Astrocyte (in vitro differentiated cells and primary cell): ENCODE measurements at places on chromosomes 12 and 14. TPM values are rescaled to one million over a fixed set of nuclear protein-coding genes. Genes with fewer than 3 reads are reported as not detected.

The PTPRO gene
- 0.12 and 0.39 TPM in 2 replicates for total RNA-seq

The CDK4 gene
- 113 and 133 TPM in 2 replicates for total RNA-seq

The SAMD15 gene
- total RNA-seq, result 2.1 and 2.9 TPM in 2 replicates

The TPPP2 gene
- not detected in 2 replicates for total RNA-seq

The IAPP gene
- total RNA-seq, result not detected in 2 replicates

The SDR9C7 gene
- 0.17 TPM in 1 of 2 replicates, not detected in the other for total RNA-seq

The C12orf60 gene
- 1.7 and 2.0 TPM in 2 replicates for total RNA-seq

The EXOC3L4 gene
- total RNA-seq, result not detected in 2 replicates

The NR1H4 gene
- not detected in 2 replicates for total RNA-seq

The ADCK1 gene
- total RNA-seq, result 5.8 and 6.6 TPM in 2 replicates

The FGF6 gene
- not detected in 2 replicates for total RNA-seq

The KRT81 gene
- 1.2 TPM in 2 replicates for total RNA-seq

The DAO gene
- not detected in 2 replicates for total RNA-seq

The MYH6 gene
- total RNA-seq, result not detected in 2 replicates

The KRT5 gene
- 0.25 TPM in 1 of 2 replicates, not detected in the other for total RNA-seq

The SLC17A8 gene
- not detected in 2 replicates for total RNA-seq

DNA sequence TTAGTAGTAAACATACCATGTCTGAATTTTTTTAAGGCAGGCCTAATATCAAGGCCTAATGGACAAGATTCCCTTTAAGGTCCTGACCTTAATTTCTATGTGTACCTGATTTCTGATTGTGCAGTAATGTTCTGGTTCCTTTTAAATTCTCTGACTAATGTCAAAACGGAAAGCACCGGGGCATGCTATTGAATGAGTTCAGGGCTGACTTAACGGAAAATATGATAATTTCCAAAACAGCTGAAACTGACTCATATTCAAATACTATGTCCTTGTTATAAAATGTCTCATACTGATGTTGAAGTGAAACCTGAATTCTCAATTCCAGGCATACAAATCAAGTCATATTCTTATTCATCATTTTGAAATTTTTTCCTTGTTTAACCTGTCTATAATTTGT is 6.7 kb downstream of the TAS2R43 start:
- no peak overlapping the region for H3K27ac ChIP-seq
- no peaks in the 10 kb centered on the region for H3K36me3 ChIP-seq
- H3K4me1 ChIP-seq, result no peaks in the 10 kb centered on the region

DNA sequence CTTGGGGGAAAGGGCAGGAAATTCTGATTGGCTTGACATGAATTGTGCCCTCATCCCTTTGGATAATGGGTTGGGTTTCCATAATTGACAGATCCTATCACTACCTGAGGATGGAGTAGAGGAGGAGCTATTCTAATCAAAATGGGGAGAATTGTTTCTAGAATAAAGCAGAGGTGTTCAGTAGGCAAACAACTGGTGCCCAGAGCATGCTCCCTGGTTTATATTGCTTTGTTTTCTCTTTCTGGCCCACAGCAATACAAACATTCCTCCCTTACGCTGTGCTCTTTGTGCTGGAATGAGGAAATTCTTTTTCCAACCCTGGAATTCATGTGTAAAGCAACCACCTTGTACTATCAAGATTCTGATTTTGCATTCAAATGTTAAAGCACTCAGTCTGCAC is 147.4 kb downstream of the RASSF9 start:
- no peak overlapping the region for H3K27ac ChIP-seq
- H3K4me3 ChIP-seq, result no peak overlapping the region
- H3K27me3 ChIP-seq, result no peaks in the 10 kb centered on the region

GRCh38 chr14:105448706-105449111 is 25.9 kb upstream of the CRIP2 start:
- no peak overlapping the region for H3K4me3 ChIP-seq
- no peaks in the 10 kb centered on the region for H3K27me3 ChIP-seq
- no peaks in the 10 kb centered on the region for H3K4me1 ChIP-seq
- no peaks in the 10 kb centered on the region for H3K36me3 ChIP-seq
- H3K27ac ChIP-seq, result no peak overlapping the region

DNA sequence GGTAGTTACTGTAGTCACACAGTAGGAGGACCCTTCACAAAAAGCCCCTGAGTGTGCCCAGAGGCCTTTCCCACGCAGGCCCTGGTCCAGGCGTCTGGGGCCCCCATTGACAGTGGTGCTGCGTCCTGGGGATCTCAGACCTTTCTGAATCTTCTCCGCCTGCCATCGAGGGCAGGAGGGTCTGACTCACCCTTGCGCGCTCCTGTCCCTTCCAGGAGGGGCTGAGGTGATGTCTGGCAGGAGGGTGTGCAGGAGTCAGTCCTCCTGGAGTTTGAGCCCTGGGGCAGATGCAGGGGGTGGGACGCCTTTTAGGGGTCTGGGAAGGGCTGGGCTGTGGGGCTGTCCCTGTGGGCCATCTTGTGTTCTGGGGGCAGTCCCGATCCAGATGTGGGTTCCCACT is 386.8 kb downstream of the TMEM121 start:
- no peaks in the 10 kb centered on the region for H3K4me1 ChIP-seq
- no peak for DNase-seq
- H3K4me3 ChIP-seq, result no peak overlapping the region
- H3K36me3 ChIP-seq, result no peaks in the 10 kb centered on the region
- H3K27ac ChIP-seq, result no peak overlapping the region

GRCh38 chr14:66974397-66975025 is 214.7 kb upstream of the GARIN2 start:
- no peak overlapping the region for H3K4me3 ChIP-seq
- H3K36me3 ChIP-seq, result no peaks in the 10 kb centered on the region
- no peaks in the 10 kb centered on the region for H3K27me3 ChIP-seq
- no peaks in the 10 kb centered on the region for H3K4me1 ChIP-seq
- no peak overlapping the region for H3K27ac ChIP-seq

- no peaks in the 10 kb centered on the region for H3K36me3 ChIP-seq
- no peak overlapping the region for H3K27ac ChIP-seq
- no peak overlapping the region for H3K4me3 ChIP-seq
- H3K4me1 ChIP-seq, result no peaks in the 10 kb centered on the region
- no peaks in the 10 kb centered on the region for H3K27me3 ChIP-seq
Observed at GRCh38 chr14:93023039-93023438, 92.7 kb downstream of the ITPK1 start.

GRCh38 chr12:122111089-122111641 is 32.6 kb downstream of the MLXIP start:
- DNase-seq, result no peak
- no peak overlapping the region for H3K27ac ChIP-seq
- H3K4me1 ChIP-seq, result peaks cover 22% of the 10 kb centered on the region
- no peaks in the 10 kb centered on the region for H3K27me3 ChIP-seq

DNA sequence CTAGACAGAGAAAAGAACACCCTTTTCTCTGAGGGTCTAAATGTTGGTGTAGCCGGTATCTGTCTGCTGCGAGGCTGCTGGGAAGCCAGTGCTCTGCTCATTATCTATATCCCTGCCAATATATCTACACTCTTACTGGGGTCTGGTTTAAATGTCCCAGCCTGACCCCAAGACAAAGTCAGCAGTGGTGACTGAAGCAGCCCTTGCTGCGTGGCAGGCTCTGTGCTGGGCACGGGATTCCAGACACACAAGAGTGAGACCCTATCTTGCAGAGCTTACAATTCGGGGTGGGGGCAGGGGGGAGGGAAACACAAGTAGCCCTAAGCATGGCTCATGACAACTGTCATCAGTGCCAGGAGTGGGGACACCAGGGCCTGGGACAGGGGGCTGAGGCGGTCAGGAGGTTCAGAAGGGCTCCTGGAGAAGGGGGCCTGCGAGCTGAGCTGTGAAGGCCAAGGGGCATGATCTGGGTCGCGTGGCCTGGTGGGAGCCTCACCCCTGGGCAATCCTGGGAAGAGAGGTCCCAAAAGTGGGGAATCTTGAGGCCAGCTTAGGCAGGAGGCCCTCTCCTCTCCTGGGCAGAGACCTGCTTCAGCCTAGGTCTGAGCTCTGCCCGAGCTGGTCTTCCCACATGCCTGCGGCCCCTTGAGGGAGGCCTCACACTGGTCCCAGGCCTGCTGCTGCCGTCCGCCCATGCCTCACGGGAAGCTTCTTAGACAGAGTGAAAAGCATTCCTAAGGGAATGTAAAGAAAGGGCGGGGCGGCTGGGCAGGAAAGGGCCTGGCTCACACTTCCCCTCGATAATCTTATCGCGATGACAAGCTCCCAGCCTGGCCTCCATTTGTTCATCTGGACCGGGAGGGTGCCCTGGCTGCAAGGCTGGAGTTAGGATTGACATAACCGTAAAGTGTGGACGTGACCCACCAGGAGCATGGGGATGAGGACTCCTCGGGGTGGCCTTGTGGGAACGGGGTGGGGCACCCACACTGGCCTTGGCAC is 7.3 kb upstream of the RCOR1 start:
- no peak overlapping the region for H3K4me3 ChIP-seq
- H3K36me3 ChIP-seq, result no peaks in the 10 kb centered on the region
- H3K27ac ChIP-seq, result no peak overlapping the region
- H3K4me1 ChIP-seq, result peaks cover 18% of the 10 kb centered on the region
- H3K27me3 ChIP-seq, result no peaks in the 10 kb centered on the region

DNA sequence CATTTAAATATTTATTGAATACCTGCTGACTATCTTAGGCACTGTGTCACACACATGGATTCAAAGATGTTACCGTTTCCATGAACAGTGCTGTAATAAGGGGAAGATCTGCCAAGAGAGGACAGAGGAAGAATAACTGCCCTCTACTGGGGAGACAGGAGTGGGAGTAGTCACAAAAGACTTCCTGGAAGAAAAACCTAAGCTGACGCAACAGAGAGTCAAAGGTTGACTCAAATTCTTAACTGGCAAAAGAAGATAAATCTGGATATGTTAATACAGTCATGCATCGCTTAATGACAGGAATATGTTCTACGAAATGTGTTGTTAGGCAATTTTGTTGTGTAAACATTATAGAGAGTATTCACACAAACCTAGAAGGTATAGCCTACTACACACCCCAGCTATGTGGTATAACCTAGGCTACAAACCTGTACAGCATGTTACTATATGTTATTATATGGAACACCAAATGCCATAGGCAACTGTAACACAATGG is 51.5 kb downstream of the DCAF5 start:
- peak; percentile 84 for DNase-seq
- H3K27me3 ChIP-seq, result no peaks in the 10 kb centered on the region
- H3K36me3 ChIP-seq, result peaks cover 4% of the 10 kb centered on the region
- H3K4me3 ChIP-seq, result no peak overlapping the region

DNA sequence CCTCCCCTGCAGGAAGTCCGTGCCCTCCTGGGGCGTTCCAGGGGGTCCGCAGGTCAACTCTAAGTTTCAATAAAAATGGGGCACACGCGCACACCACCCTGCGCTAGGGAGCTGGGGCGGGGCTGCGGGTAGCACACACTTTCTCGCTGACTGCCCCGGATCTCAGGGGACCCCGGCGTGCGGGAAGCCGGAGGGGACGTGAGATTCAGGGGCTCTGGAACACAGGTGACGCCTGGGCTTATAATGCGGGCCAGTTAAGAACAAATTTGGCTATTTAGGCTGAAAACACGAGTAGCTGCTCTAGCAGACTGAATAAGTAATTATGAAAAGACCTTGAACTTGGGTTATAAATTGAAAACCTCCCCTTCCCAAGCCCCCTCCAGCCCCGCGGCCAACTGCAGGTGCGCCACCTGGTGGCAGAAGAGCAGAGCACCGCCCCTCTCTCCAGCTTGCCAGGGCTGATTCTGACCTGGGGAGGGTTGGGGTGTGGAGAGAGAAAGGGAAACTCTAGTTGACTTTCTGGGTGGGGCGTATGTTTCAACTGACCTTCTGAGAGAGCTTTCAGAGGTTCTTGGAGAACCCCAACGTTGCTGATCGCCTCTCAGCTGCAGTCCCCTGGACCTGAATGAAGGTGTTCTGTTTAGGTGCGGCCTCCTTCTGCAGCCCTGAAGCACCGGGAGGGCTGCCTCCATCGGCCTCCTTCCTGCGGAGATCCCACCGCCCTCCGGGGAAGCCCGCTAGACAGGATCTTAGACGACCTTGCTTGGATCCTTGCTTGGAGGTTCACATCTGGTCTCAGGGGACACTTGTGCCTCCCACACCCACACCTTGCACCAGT is 118.4 kb upstream of the EVL start:
- peaks cover 3% of the 10 kb centered on the region for H3K27me3 ChIP-seq
- H3K4me1 ChIP-seq, result peaks cover 7% of the 10 kb centered on the region
- H3K4me3 ChIP-seq, result no peak overlapping the region
- H3K27ac ChIP-seq, result no peak overlapping the region

DNA sequence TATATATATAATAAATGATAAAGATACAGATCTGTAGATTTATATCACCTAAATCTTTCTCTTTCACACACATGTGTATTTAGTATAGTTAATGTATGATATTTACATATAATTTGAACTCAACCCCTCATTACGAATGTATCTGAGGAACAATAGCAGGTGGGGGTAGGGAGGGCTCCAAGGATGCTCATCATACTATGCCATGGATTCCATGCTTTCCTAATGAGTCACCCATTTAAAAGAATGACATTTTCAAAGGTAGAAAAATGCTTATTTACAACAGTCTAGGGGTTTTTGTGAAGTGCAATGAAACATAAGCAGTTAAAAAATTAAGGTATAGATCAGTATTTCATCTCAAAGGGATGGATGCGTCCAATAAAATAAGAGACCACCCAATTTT is 181.6 kb downstream of the SOX5 start:
- peaks cover 4% of the 10 kb centered on the region for H3K4me1 ChIP-seq
- H3K4me3 ChIP-seq, result no peak overlapping the region
- no peak overlapping the region for H3K27ac ChIP-seq
- no peaks in the 10 kb centered on the region for H3K36me3 ChIP-seq

DNA sequence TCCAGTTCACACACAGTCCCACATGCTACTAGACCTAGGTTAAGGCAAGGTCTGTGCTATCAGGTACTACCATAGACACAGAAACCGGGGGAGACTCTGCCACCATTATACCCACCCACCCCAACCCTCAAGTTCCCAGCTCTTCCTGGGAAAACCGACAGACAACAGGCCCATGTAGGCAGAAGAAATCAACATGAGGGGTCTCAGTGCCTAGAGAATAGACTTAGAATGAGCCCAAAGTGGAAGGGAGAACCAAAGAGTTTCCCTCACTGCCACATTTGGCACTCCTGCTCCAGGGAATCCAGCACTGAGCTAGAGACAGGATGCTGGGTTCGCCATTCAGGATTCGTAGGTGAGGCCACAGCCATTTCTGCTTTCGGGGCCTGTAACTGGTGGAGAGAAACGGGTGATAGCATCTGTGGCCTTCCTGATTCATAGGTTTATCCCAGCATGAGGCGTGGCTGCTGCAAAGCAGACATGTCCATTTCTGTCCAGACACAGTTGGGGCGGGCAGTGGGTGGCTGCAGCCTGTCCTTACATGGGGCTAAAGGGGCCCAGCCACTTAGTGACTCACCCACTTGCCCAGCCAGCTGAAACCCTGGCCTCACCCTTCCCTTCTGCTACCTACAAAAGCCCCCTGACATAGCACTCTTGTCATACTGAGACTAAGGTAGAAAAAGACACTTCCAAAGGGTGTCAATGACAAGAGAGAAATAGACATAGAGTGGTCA is 69.4 kb downstream of the IRF2BPL start:
- H3K27me3 ChIP-seq, result no peaks in the 10 kb centered on the region
- peak overlapping the region; percentile 20 for H3K4me3 ChIP-seq
- peak; percentile 89 for DNase-seq
- H3K27ac ChIP-seq, result peak overlapping the region; percentile 63
- H3K4me1 ChIP-seq, result peaks cover 69% of the 10 kb centered on the region
